A172 (cell line): ENCODE measurements at places on chromosomes 3 and 15. TPM values are rescaled to one million over a fixed set of nuclear protein-coding genes. Genes with fewer than 3 reads are reported as not detected.

DNA sequence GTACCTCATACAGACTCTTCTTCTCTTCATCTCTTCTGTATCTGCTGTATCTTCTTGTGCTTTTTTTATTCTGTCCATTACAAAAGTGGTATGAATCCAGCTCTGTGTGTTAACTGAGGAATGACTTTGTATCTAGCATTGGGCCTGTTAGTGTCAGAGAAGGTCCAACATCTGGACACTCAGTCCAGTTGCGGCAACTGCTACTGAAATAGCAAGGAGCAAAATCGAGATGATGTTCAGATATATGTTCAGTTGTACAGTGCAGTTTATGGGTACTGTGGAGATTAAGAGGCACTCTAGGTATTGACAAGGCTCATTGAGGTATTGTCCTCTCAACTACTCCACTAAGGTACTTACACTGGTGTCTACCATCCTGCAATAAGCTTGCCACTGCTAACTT is 42.6 kb downstream of the KLHDC8B start:
- DNase-seq = no peak

GRCh38 chr15:39801641-39802309 is 19.1 kb upstream of the FSIP1 start:
- peak; percentile 10 for DNase-seq

GRCh38 chr3:173893066-173893465 is 495.5 kb downstream of the NLGN1 start:
- DNase-seq = peak; percentile 43

- no peak for DNase-seq
Observed at GRCh38 chr3:128466840-128467541, at the start of gene DNAJB8. Gene DNAJB8, minus strand, starts transcription at chr3:128466890. Its CDS starts 3,645 bp downstream, at chr3:128463245.

DNA sequence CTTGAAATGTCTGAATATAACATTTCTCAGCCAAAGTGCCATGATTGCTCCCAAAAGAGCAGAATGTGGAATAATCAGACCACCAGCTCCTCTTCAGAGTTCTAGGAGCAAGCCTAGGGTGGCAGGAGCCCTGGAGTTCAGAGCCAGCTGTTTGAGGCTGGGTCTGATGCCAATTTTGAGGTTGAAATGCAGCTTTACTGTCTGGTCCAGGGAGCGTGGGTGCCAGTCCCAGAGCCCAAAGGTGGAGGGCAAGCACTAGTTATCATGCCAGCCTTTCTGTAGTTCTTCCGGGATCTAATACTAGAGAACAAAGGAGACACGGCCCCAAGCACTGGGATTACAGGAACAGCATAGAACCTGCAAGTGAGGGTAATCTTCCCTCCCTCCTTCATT is 69.3 kb downstream of the TNFAIP8L3 start:
- DNase-seq = no peak

GRCh38 chr3:16871915-16872842 is 12.6 kb upstream of the PLCL2 start:
- no peak for DNase-seq

DNA sequence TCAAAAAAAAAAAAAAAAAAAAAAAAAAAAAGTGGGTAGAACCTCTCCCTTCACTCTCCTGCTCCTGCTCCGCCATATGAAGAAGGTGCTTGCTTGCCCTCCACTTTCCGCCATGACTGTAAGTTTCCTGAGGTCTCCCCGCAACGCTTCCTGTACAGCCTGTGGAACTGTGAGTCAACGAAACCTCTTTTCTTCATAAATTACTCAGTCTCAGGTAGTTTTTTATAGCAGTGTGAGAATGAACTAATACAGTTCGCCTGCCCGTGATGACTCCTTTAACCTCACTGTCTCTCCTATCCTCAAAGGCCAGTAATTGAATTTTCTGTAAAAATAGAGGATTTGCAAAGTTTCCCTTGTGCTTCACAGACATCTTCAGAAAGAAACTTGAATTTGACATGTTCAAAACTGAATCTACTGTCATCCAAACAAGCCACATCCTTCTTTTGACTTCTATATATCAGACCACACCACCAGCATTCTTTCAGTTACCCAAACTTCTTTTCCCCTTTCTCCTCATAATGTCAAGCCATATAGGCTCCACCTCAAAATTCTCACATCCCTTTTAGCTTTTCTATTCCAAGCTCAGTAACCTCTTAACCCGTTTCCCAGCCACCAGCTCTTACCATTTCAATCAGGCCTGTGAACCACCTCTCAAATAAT is 44.3 kb downstream of the P2RY1 start:
- no peak for DNase-seq

DNA sequence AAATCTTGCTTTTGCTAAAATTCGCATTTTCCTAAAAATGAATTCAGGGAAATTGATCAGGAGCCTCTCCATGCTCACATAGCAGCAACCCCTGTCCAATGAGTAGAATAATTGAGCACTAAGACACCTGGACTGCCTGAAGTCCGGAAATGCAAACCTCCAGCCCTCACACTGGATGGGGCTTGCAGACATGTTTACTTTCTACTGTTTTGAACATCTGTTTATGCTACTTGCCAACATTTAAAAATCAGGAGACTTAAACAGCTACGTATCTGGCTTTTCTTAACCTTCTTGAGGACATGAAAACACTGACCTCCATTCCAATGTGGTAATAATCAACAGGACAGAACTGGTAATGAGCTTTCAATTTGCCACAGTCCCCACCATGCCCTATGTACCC is 184.4 kb downstream of the SHOX2 start:
- no peak for DNase-seq

DNA sequence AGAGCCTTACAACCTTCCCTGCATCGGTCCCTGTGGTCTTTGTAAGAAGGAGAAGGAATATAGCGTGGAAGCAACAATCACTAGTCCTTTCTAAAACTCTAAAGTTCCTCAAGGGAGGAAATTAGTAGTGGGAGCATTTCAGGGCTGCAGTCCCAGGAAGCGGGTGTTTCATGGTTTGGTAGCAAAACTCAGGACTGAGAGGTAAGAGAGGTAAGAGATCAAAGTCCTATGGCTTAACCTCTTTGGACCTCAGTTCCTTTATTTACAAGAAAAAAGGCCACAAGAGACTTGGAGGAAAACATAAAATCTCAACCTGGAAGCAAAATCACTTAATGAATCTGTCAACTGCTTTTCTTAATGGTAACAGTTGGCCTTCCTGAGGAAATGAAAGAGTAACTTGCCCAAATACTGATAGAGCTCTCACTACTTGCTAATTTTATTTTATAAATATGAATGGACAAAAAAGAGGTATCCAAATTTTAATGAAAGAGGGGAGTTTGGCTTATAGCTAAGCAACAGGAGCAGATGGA is 14.3 kb downstream of the LRRC28 start:
- DNase-seq = no peak

DNA sequence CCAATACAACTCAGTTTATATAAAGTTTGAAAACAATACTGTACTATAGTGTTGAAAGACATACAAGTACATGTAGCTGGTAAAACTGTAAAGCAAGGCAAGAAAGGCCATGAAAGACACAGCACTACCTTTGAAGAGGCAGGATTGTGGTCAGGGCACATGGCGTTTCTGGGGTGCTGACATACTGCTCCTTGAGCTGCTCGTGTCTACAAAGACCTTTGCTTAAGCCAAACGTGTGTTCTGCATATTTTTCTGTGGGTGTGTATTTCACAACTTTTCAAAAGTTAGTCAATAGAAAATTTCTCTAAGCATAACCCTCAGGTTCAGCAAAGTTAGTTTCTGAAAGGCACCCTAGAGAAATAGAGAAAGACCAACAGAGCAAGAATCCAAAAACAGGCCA is 14.1 kb upstream of the TOPAZ1 start:
- DNase-seq = no peak

GRCh38 chr3:178849199-178849910 is 222.3 kb downstream of the ZMAT3 start:
- no peak for DNase-seq

DNA sequence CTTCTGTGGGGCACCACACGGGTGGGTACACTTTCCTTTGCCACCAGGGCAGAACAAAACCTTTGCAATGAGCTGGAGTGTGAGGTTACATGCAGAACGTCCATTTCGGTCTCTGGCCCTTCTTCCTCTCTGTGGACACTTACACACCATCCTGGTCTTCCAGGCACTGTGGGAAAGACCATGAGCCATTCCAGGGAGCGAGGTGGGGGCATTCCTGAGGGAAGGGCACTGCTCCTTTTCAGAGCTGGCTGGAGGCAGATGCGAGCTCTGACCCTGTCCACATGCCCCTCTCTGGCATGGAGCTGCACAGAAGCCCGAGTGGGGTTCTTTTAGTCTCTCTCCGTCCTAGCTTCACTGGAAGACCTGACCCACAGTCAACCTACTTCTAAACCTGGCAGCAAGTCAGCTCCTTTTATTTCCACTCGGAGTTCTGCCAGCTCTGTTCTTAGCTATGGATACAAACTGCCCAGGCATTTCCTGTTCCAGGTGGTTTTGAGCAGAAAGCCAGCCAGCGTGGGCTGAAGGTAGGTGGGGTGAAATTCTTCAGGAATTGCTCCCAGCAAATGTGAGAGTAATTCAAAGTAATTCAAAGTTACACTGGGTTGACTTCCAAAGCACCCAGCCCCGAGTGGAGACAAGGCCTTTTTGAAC is 281.4 kb downstream of the ADAMTS17 start:
- DNase-seq = peak; percentile 66

DNA sequence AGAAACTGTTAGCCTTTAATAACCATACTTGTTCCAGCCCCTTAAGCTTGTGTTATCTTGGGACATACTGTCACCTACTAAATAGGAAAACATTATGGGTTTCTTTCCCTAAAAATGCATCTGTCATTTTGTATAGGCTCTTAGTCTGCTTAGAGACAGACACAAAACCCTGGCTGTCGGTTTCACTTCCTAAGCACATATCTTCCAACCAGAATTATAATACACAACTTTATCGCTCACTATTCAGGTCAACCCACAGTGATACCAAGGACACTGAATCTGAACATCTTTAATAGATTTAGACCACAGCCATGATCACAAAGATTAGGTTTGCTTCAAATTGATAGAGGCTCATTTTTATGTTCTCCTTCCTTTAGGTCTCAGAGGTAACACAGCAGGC is 111.8 kb downstream of the CFAP20DC start:
- no peak for DNase-seq

DNA sequence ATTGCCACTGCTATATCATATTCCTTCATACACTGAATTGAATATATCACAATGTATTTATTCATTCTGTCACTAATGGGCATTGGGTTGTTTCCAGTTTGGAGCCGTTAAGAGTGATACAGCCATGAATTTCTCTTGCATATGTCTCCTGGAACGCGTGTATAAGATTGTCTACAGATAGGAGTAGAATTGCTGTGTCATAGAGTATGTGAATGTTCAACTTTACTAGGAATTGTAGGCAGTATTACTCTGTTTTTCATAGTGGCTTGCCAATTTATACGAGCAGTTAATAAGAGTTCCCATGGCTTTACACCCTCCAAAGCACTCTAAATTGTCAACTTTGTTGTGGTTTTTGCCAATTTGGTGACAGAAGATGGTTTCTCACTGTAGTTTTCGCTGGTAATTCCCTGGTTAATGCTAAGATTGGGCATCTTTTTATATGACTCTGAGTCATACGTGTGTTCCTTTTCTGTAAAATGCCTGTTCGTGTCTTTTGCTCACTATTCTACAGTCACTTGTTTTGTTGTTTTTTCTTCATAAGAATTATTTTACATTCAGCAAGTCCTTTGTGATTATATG is 136.1 kb upstream of the LIPC start:
- DNase-seq = no peak

DNA sequence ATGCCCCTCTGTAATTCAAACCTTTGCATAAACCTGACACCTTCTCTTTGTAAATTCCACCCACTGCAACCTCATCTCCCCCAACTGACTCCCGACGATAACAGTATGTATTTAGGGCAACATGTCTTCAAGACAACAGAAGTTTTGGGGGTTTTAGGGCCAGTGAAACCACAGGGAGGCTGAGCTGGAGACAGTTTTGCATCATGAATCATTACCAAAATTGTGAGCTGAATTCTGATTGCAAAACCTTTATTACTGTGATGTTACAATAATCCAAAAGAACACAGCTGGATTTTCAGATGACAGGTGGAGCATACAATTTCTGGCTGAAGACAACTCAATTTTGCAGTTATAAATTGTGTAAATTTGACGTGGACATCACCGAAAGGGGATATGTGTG is 281.3 kb upstream of the TTC14 start:
- no peak for DNase-seq

- DNase-seq = no peak
Observed at GRCh38 chr15:92290359-92290992, 103.2 kb upstream of the ST8SIA2 start.

- no peak for DNase-seq
Observed at GRCh38 chr3:86938416-86939105, 52.4 kb downstream of the VGLL3 start.

DNA sequence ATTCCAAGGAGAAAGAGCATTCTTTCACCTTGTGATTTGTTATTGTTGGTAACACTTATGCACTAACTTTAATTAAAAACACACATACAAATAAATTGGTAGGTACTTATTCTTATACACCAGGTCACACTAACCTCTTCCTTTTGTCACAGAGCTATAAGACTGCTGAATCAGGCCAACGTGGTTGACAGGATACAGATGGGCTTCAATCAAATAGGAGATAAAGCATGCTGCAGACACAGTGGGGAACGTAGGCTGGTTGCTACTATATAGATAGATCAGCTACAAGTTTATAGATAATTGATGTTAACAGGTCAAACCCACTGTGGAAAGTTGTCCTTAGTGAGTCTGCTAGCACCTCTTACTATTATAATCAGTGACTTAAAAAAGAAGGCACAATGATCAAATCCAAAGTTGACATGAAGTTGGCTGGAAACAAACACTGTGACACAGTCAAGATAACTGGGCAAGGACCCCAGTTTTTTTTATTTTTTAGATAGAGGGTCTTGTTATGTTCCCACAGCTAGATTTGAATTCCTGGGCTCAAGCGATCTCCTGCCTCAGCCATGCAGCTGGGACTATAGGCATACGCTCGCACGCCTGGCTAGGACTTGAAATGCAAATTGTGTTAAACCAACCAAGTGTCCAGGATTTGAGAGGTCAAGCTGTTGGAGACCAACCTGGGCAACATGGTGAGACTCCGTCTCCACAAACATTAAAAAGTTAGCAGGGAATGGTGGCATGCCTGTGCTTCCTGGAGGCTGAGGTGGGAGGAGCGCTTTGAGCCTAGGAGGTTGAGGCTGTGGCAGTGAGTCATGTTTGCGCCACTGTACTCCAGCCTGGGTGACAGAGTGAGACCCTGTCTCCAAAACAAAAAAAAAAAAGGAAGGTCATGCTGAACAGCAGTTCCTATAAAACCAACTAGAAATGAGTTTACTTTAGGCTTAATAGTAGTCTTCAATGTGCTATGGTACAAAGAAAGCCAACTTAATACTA is 97.9 kb upstream of the MEX3B start:
- no peak for DNase-seq

DNA sequence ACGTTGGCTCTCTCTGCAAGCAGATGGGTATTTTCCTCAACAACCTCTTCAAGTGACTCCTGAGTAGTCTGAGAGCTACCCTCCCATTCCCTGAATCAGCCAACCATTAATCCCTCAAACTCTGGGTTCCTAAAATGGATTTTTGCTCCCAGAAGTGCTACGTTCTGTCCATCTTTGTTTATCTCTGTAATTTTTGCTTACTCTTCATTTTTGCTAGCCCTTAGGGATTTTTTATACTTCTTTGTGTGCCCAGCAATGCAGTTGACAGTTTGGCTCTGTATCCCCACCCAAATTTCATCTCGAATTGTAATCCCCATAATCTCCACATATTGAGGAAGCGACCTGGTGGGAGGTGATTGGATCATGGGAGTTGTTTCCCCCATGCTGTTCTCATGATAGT is 35.4 kb upstream of the COL6A5 start:
- no peak for DNase-seq

GNAT1 gene
- not detected in 2 replicates for total RNA-seq

GUCA1C gene
- total RNA-seq = not detected in 2 replicates

MAGEL2 gene
- not detected in 2 replicates for total RNA-seq

CNTN4 gene
- total RNA-seq = not detected in 2 replicates

CD276 gene
- 121 and 158 TPM in 2 replicates for total RNA-seq

FGD5 gene
- not detected in 2 replicates for total RNA-seq

GABRR3 gene
- total RNA-seq = not detected in 2 replicates
